ENCODE measurements at places on chromosomes 12 and 14. TPM values are rescaled to one million over a fixed set of nuclear protein-coding genes. Genes with fewer than 3 reads are reported as not detected.

DNA sequence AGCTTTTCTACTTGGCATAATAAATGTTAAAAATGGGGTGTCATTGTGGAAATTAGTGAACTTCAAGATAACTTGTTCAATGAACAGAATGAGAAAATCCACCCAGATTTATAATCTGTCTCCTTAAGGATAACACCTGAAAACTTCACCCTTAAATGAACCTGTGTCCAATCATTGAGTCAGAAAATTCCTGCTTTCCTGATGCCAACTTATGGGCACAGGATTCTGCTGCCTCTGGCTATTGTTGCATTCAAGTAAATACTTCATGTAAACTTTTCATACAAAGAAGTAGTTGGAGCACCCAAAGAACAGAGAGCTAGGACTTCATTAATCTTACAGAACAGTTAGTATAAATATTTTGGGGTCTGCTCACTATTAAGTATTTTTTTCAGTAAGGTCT, 98.9 kb upstream of the PLEKHA5 start:
- DNase-seq: no peak

GRCh38 chr14:68953196-68953555, 25.9 kb downstream of the ACTN1 start:
- no peak for DNase-seq

DNA sequence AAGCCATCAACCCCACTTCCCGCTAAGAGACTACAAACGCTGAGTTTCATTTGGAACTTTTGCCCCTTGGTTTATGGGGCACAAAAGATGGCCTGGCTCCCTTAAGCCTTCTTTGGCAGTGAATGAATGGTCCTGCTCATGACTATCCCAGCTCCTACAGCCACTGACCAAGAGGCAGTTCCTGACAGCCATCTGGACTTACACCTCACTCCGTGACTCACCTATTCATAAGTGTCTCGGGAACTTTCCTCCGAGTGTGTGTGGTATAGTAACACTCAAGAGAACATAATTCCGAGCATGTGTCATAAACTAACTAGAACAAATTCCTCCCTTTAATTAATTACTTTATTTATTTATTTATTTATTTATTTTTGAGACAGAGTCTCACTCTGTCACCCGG, 51.9 kb upstream of the NUDT4 start:
- DNase-seq: no peak

The STAB2 gene
- not detected for total RNA-seq

The GZMB gene
- total RNA-seq: 1.2 TPM

The SOX5 gene
- 0.23 TPM for total RNA-seq

The TPH2 gene
- not detected for total RNA-seq

The ASPG gene
- total RNA-seq: not detected

The TAS2R46 gene
- 0.46 TPM for total RNA-seq

All from Panc1 (cell line).